ENCODE measurements at places on chromosomes 12 and 14.

DNA sequence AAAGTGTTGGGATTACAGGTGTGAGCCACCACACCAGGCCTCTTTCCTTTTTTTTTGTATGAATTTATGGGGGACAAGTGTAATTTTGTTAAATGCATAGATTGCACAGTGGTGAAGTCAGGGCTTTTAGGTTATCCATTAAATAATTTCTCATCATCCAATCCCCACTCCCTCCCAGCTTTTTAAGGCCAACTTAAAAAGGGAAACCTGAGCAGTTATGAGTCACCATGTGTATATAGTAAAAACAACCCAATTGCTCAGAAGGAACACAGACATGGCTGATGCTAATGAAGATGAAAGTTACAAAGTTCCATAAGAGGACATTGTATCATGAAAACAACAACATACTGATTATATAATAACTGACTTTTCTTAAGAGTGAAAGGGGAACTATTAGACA lies 25.6 kb upstream of the ARID2 start:
- DNase-seq, result no peak

DNA sequence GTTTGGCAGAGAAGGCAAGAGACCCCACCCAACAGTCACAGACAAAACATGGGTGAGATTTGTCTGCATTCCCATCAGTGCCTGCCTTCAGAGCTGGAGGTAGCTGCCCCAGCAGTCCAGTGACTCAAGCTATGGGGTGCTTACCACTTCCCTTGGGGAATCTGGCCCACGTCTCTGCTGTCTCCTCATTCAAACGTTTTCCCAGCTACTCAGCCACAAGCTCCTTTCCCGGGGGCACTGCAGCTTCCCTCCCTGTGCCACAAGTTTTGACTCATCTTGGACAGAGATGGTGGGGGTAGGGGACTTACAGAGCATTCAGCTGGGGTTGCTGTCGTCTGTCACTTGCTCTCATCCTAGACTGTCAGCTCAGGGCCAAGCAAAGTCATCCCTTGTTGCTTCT lies 66.6 kb downstream of the FBXL14 start:
- DNase-seq, result no peak

DNA sequence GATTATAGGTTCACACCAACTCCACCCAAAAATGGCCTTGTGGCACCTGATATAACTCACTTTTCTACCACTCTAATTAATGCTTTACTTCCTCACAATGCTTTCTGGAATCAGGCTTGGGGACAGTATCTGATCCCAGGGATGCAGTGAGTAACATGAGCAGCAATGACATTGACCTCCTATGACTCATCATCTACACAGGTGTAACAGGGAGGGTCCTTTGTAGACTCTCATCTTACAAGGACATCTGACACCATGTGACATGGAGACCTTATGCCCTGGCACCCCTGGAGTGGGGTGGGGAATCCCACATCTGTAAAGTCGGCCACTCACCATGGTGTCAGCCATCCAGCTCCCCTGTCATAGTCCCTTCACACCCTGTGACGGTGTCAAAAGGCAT lies 586.4 kb downstream of the MED13L start:
- no peak for DNase-seq

- no peak for DNase-seq
Measured at GRCh38 chr12:38880288-38880687, 25.1 kb downstream of the CPNE8 start.

DNA sequence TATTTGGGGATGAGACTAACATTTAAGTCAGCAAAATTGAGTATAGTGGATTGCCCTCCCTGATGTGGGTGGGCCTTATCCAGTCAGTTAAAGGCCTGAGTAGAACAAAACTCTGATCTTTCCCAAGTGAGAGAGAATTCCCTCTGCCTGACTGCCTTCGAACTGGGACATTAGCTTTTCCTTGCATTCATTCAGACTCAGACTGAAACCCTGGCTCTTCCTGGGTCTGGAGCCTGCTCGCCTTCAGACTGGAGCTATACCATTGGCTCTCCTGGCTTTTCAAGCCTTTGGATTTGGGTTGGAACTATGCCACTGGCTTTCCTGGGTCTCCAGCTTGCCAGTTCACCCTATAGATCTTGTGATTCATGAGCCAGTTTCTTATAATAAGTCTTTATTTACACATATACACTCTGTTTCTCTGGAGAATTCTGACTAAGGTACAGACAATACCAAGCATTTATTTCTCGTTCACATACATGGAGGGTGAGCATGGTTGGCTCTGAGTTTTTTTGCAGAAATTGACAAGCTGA lies 296.5 kb downstream of the ERC1 start:
- DNase-seq, result no peak

- DNase-seq, result no peak
Measured at GRCh38 chr12:105986779-105987684, 151.7 kb downstream of the NUAK1 start.

- no peak for DNase-seq
Measured at GRCh38 chr12:48631071-48631470, 51.0 kb downstream of the KANSL2 start.

DNA sequence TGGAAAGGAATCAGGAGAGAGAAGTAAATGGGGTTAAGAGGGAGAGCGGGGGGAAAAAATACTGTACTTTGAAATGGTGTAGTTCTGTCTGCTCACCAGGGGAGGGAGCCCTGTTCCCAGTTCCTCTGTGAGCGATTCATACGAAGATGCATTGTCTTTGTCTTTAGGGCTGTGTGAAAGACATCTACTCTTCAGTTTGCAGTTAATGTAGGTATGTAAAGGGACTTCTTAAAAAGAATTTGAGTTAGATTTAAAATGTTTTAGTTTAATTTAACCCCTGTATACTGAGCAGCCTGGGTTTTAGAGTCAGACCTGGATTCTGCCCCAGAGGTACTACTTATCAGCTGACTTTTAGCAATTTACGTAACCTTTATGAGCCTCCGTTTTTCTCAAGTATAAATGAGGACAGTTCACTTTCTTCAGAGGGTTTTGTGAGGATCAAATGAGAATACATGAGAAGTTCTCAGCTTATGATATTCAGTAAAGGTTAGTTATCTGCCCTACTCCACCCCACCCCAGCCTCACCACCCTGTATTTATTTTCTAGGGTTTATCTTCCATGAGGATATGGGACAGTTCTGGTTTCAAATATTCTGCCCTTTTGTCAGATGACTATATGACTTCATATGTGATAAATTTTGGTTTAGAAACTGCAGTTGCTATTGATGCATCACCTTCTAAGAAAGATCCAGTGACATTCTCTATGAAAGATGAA lies 82.5 kb upstream of the EVL start:
- peak; percentile 45 for DNase-seq

DNA sequence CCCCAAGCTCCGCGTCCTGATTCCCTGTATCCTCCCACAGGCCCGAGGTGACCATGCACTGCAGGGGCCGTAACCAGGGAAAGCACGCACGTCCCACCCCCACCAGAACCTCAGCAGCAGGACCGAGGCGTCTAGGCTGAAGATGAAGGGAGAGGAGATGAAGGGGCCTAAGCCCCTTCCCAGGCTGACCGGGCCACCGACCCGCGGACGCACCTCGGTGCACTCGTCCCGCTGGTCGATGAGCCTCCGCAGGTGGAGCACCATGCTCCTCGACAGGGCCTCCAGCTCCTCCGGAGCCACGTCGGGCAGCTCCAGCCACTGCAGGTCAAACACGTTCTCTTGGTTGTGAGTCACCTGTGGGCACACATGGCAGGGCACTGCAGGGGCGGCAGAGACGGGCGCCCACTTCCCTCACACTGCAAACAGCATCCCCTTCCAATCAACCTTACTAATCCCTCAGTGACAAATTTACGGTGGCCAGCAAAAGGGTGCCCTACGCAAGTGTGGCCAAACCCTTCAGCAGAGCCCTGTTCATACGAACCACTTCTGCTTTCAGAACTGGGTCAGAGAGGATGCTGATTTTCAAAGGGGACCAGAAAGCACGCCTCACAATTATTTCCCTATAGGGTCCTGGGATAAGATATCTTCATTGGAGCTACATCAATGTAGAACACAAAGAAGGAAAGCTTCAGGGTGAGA lies 77.8 kb downstream of the CCDC88C start:
- DNase-seq, result no peak

- DNase-seq, result no peak
Measured at GRCh38 chr12:78156751-78157150, 326.1 kb downstream of the NAV3 start.

GRCh38 chr14:57549016-57549564 lies 55.4 kb upstream of the CCDC198 start:
- DNase-seq, result no peak

DNA sequence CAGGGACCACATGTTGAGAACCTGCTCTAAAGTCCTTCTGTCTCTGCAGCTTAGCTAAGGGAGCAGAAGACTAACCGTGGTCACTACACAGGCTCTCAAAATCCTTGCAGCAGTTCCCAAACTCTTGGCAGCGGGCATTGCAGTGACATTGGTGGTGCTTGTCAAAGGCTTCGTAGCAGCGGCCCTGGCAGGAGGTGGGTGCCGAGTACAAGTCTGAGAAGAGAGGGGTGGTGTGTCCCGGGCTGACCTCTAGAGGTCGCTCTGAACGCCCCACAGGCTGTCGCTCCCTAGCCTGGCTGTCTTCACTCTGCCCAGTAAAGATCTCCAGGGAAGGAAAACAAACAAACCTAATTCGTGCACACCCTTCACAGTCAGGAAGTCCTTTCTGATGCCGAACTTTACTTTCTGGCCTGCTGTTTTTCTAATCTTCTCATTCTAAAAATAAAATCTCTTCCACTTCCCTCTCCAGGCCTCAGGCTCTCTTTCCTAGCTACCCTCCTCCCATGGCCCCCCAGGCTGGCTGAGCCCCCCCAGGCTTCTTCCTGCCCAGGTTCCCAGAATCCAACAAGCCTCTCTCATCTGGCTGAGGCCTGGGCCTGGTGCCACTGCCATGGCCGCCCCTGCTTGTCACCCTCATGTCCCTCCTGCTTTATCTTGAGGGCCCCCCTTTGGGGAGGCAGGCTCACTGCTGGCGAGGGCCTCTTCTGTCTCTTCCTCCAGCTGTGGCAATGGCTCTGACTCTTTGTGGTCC lies 7.7 kb downstream of the ENDOU start:
- DNase-seq, result peak; percentile 21

GRCh38 chr14:82113710-82114109 lies 580.1 kb upstream of the SEL1L start:
- DNase-seq, result no peak

GRCh38 chr12:84415946-84416345 lies 496.7 kb downstream of the SLC6A15 start:
- no peak for DNase-seq

DNA sequence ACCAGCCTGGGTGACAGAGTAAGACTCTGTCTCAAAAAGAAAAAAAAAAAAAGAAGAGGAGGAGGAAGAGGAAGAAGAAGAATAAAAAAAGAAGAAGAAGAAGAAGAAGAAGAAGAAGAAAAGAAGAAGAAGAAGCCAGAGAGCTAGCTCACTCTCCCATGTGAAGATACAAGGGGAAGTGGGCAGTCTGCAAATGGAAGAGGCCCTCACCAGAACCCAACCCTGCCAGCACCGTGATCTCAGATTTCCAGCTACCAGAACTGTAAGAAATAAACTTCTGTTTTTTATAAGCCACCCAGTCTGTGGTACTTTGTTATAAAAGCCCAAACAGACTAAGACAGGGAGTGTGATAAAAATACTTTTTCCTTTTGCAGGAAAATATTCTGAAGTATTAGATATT lies 130.7 kb downstream of the ETNK1 start:
- DNase-seq, result no peak

DNA sequence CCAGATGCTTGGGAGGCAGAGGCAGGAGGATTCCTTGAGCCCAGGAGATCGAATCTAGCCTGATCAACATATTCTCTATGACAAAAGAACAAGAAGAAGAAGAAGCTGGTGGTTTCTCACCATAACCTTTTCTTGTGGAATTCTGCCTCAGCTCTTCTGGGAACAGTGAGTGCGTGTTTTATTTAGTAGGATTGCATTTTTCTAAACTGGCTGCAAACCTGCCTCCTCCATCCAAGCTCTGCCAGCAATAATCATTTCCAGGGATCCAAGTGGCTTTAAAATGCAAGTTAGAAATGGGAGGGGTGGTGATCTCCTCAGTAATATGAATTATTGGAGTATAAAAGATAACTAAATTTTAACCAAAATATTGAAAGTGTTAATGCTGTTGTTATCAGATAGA lies 46.1 kb upstream of the MMP17 start:
- DNase-seq, result no peak

DNA sequence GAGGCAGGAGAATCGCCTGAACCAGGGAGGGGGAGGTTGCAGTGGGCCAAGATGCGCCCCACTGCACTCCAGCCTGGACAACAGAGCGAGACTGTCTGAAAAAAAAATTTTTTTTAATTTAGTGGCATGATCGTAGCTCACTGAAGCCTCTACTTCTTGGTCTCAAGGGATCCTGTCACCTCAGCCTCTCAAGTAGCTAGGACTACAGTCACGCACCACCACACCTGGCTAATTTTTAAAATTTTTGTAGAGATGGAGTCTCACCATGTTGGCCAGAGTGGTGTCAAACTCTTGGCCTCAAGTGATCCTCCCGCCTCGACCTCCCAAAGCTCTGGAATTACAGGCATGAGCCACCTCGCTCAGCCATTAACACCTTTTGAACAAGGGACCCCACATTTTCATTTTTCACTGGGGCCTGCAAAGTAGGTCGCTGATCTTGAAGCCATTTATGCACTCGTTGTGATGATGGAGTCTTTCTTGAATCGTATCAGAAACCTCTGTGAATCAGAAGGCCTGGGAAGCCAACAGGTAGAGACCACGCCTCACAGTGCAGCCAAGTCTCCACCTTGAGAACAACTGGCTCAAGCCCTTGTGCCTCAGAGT lies 5.9 kb downstream of the HCAR1 start:
- DNase-seq, result no peak

DNA sequence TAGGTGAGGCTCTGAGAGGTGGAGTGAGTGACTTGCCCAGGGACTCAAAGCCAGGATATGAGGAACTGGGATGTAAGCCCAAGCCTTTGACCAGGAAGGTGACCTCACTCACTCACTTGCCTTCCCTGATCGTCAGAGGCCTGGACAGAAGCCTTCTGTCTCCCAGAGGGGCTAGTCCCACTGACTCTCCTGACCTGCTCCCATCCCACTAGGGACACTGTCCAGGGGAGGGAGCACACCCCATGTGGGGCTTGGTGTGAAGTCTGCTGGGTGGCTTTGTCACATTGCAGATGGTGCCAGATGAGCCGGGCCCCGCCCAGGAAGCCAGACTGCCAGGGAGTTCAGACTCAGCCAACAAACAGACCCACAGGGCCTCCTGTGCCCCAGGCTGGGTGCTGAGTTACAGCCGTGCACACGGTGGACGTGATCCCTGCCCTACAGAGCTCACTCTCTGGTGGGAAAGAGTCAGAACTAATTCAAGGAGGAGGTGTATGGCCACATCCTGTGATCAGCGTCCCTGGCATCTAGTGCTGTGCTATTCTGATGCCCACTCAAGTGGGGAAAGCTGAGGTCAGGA lies 28.3 kb downstream of the MMAB start:
- DNase-seq, result no peak

GRCh38 chr14:92105893-92106142 lies 564 bp downstream of the ATXN3 start:
- peak; percentile 26 for DNase-seq

DNA sequence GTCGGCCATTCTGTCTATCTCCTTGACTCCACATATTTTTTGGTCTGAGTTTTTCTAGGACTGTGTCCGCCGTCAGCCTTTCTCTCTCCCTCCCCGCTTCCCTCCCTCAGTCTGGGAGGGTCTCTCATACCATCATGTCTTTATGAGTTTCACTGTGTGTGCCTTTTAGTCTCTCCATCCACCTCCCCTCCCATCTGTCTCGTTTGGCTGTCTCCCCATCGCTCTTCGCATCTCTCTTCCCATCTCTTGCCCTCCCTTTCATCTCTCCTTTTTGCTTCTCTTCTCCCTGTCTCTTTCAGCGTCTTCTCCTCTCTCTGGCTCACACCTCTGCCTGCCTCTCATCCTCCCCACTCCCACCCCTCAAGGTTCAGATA lies 6.9 kb upstream of the CISTR start:
- no peak for DNase-seq

GRCh38 chr14:67571275-67571990 lies 28.6 kb downstream of the PIGH start:
- peak; percentile 34 for DNase-seq
